Activated naive CD8-positive, alpha-beta T cell treated with anti-CD3 and anti-CD28 coated beads, Interleukin-2, amount 50 U/mL, for 16 hours (primary cell): ENCODE measurements at places on chromosomes 4 and X.

GRCh38 chr4:71663780-71664179 lies 120.1 kb downstream of the GC start:
- DNase-seq = no peak

DNA sequence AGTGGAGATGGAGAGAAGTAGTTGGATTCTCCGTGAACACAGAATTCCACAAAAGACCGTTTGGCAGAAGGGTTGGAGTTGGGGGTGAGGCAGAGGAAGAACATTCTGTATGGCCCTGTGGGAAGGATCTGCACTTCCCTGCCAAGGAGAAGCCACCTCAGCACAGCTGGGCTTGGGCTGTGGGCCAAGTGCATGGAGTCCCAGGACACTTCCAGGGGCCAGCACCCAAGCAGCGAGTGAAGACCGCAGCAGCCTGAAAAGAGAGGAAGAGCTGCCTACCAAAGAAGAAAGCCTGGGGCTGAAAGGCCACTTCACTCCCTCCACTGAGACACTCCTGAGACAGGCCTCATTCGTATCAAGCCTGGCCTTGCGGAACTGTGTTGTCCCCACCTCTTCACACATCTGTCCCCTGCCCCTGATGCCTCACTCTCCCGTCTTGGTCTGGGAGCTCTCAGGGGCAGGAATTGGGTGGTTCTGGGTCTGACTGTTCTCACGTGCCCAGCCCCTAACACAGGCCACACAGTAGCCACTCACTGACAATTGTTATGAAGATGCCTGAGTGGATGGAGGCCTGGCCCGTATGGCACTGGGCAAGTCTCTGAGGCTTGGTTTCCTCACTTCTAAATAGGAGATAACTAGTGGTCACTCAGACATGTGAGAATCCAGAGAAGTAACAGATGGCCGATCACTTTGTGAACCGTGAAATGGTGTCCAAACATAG lies 3.3 kb upstream of the AWAT2 start:
- DNase-seq = no peak

GRCh38 chr4:74516303-74516702 lies 71.4 kb downstream of the AREG start:
- no peak for DNase-seq

GRCh38 chr4:111066001-111066400 lies 443.1 kb upstream of the PITX2 start:
- no peak for DNase-seq

DNA sequence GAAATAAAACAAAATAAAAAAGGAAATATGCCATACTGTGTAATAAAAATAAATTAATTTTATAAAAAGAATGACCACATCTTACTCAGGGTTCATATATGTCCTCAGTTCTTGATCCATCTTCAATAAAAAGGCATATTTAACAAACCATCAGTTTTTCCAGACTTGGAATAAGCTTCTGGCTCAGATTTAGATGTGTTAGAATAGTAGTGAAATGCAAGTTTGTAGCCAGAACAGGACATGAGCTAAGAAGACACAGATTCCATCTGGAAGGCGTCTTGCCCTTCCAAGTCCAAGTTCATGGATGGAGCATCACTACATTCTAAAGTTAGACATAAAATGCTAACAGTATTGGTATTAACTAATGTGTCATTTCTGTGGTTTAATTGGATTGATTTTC lies 10.3 kb upstream of the LSM6 start:
- DNase-seq = no peak

DNA sequence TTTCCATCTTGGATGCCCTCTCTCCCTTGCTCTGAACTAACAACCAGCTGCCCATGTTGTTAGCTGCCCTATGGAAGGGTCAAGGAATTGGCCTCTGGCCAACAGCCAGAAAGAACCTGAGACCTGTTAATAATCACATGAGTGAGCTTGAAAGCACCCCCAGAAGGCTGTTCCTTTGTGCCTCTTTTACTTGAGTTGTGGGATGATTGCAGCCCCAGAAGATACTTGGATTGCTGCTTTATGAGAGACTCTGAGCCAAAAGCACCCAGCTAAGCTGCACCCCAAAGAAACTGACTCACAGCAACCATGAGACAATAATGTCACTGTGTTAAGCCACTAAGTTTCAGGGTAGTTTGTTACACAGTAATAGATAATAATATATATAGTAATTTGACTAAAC lies 73.3 kb downstream of the FRYL start:
- DNase-seq = no peak

DNA sequence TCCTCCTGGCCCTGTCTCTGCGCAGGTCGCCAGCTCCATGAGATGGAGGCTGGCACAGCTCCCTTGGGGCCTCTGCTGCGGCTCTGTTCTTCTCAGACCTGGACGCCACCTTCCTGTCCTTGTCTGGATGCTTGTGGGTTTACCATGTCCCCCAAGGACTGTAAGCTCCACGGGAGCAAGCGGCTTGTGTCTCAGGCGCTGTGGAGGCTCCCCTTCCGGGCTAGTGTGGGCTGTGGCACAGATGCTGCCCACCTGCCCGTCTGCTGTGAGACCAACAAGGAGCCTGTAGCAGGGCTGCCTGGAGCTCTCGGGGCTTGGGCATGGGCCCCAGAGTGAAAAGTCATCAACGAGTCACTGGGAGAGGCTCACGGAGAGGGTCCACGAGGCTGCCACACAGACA lies 25.2 kb downstream of the NAT8L start:
- DNase-seq = no peak

DNA sequence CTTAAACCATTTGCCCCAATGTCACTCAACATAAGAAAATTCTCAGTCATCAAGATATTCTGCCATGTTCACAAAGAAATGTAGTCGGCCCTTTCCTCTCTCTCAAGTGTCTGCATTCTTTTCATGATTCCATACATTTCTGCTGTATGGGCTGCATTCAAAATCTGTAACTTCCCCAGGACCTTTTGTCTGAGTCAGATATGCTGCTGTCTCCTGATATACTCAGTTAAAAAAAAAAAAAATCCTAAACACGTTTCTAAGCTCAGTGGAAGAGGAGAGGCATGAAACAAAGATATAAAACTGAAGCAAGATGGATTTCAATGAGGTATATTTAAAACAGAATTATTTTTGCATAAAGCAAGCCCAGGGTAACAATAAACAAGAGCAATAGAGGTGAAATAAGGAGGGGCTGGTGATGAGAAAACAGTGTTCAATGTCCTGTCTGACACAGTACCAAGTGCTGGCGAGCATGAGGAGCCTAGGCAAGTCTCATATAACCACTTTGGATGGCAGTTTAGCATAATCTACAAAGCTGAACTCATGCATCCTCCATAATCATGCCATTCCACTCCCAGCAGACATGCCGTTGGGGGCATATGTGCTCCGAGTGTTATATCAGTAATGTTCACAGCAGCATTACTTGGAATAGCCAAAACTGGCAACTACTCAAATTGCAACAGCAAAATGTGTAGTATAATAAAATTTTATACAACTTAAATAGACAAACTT lies 76.7 kb downstream of the MANBA start:
- no peak for DNase-seq

DNA sequence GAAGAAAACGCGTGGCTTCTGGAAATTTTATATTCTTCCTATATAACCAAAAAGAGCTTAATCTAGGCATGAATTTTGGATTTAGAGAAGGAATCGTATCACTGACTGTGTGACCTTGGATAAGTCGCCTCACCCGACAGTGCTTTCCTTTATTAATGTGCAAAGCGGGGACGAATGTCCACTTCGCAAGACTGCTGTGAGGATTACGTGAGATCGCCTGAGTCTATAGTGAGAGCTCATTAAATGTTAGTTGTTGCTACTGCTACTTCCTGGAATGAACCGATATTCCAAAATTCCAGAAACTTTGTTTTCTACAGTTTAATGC lies 448 bp upstream of the TBC1D8B start:
- no peak for DNase-seq

DNA sequence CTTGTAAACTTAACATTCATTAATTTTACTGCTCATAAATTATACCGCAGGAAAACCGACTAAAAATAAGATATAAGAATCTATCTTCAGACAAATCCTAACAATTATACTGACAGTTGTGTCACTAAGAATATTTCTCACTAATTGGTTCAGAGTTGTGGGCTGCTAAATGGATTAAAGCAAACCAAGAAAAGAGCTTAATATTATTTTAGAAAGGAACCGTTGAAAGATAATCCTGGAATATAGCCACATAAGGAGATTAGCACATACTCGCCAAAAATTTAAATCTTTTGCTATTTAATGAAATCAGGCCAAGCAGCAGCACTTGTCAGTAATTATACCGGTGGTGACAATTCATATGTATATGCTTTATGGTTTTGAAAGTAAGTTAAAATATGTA lies 132.8 kb downstream of the SLIT2 start:
- DNase-seq = no peak

DNA sequence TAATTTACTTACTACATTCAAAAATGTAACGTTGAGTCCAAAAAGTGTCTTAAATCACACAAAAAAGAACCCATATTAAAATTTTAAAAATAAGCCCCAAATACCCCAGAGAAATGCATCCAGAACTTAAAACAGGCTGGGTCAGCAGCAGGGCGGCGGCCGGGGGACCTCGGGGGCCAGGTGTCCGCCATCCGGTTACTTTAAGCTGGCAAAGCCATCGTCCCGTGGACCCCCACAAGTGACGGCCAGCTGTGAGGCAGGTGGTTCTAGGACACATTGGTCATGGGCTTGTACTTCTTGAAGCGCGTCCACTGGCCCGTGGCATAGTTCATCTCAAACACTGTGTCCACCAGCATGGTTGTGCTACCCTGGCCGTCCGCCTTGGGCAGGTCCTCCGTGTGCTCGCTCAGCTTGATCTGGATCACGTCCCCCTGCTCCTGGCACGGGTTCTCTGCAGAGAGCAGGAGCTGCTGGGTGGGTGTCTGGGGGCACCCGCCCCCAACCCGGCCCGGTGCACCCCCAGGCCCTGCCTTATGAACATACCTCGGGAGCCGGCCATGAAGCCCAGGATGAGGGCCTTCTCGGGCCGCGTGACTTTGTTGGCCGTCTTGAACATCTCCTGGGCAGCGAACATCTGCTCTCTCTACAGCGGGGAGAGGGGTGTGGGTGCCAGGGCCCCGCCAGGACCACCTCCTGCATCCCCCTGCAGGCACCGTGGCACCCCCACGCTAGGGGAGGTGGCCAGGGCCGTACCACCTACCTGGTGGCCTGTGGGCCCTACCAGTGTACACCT lies 25.5 kb downstream of the NELFA start:
- no peak for DNase-seq

DNA sequence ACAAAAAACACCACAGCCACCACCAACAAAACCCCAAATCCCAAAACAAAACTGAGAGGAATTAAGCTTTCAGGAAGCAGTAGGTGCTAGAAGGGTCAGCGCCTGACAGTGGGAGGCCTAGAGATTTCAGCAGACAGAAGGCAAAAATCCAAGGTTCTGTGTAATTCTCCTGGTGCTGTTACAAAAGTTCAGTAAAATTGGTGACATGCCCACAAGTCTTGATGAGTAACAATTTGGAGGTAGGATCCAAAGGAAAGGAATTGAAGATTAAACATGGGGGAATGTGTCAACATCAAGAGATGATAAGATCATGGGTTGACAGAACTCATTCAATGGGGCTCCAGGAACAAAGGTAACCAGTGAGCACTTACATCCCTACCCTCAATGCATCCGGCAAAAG lies 653.8 kb upstream of the CPEB2 start:
- DNase-seq = no peak

GRCh38 chr4:78250500-78250899 lies 193.4 kb downstream of the FRAS1 start:
- DNase-seq = no peak

DNA sequence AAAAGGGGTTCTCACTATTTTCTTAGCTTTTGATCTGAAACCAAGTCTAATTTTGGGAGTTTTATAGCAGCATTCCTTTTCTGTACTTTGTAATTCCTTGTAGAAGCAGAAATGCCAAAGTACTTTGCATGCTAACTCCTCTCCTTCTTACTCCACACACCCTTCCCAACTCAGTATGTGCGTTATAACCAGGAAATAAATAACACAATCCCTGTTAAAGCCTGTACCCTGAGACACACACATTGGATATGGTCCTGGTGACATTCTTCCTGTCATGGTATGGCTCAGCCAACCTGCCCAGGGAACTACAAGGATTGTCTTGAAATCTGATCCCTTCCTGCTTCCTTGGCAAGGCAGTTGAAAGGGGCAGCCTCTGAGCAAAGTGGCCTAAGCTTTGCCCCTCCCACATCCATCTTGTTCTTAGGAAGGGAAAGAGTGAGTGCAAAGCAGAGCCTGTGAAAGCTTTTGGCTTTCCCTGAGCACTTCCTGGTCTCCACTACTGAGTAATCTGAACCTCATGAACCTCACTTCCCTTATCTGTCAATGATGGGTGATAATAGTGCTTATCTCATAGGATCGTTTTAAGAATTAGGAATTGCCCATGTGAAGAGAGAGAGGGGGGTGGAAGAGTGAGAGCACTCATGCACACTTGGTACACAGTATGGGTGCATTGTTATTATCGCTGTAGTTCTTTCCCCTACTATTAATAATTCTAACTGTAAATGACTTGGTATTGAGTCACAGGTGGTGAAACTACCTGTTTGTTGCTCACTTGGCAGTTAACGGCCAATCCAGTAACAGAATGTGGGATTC lies 109.3 kb downstream of the AFF2 start:
- DNase-seq = no peak

DNA sequence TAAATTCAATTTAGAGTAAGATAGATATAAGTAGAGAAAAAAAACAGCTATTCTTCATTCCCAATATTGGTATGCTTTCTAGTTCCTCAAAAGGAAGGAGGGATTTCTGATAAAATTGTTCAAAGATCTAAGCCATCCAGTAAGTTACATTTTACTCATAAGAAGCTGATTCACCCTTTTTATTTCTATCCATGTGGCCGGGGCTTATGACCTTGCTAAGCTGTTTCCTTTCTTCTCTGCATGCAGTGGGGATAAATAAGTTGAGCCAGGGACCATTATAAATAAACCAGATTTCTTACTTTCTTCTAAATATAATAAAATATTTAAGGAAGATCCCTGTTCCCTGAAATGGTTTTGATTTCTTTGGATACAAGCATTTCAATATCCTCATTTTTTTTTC lies 502.3 kb downstream of the PDHA2 start:
- DNase-seq = no peak

DNA sequence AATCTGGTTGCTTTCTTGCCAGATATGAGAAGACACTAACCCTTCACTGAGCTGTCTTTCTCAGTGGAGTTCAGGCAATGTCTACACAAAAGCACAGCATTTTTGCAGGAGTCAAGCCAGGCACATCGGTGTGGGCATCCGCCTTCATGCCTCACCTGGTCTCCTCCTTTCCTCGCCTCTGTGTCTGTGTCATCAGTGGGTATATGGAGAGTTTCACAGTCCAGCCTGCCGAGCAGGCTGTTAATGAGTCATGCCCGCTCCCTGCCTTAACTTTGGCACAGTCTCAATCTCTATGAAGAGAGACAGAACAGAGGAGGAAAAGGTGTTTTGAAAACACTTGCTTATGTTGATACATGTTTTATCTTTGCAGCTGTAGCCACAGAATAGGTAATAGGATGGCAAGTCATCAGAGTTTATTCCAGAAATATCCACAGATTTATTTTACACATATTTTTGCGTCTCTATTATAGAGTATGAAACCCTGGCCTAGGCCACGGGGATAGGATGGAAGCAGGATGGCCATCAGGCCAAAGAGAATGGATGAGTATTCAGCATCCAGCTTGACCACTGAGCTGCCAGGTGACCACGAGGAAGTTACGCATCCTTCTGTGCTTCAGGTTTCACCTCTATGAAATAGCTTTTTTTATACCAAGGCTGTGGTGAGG lies 32.8 kb upstream of the MAML3 start:
- no peak for DNase-seq
